Mesenteric fat pad (tissue), 1 donor: ENCODE measurements at places on chromosomes 3 and 15. TPM values are rescaled to one million over a fixed set of nuclear protein-coding genes. Genes with fewer than 3 reads are reported as not detected.

Gene CDAN1
- 9.1 TPM for total RNA-seq

Gene SLC6A6
- 49.3 TPM for total RNA-seq

Gene HTR3E
- not detected for total RNA-seq

Gene SPINT1
- total RNA-seq, result 2.7 TPM

Gene KCNMB3
- 3.2 TPM for total RNA-seq

Gene SCN5A
- total RNA-seq, result 0.58 TPM

Gene C3orf20
- 0.16 TPM for total RNA-seq

Gene RAB43
- 33.0 TPM for total RNA-seq

- peak; percentile 9 for DNase-seq
Observed at GRCh38 chr15:99002226-99002625, 5.4 kb downstream of the PGPEP1L start.

DNA sequence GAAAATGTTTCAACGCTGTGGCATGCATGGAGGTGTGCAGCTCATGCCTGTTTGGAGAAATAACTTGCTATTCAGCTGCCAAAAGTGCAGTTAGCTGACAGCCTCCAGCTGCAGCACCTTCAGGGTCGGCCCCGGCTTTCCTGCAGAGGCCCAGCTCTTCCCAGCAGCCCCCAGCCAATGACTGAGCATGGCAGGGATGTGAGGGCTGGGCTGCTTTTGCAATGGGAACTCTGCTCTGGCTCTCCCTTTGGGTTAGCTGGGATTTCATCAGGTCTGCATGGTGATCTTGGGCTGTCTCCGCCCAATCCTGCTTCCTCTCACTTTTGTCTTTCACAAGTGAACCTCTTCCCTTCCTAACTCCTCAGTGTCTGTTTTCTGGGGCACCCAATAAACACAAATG, 396.6 kb downstream of the EPHB1 start:
- no peak for DNase-seq

DNA sequence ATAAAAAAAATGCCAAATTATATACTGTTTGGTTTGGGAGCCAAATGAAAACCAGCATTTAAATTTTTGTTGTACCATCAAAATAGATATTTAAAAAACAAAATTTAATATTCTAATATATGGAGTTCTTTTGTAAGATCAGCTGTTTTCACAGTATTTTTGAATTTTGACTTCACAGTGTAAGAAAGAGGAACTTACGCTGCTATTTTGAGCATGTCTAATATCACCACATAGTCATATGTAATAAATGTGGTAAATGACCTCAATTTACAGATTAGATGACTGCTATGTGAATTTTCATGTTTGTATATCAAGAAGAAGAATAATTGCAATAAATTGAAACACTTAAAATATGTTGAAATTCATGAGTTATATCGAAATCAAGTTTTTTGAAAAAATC, 189.6 kb downstream of the ARRDC4 start:
- no peak for DNase-seq

DNA sequence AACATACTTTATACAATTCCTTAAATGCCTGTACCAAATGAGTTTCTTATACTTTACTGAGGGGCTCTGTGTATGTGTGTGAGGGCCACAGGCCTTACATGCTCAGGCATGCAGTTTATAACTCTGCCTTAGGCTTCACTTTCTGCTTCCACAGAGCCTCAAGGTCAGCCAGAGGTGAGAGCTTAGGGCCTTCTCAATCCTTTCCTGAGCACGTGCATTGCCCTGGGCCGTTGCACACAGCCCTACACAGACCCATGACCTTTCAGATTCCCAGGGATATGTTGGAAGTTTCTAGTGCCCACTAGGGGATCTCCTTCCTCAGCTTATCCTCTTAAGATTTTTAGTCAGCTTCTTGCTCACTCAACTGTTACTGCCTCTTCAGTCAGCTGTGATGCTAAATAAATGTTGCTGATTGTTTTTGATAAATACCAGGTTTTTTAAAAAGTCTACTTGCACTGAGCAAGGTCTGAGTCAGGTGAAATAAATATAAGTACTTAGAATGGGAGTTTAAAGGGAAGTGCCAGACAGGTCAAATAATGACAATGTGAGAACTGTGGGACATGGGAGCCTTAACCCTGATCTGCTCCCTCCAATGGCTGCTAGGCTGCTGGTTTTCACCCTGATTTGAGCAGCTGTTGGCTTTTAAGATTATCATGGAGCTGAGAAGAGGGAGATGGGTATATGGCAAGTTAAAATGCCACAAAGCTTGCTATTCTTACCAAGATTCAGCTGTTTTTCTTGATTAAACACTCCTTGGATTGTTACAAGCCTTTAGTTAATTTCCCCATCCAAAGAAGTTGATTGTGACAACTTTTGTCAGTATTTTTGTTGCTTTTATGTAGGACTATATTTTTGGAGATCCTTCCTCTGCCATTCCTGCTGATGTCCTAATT, 169.5 kb downstream of the PLD1 start:
- DNase-seq, result no peak

- DNase-seq, result no peak
Observed at GRCh38 chr3:193560870-193561269, 6.2 kb upstream of the ATP13A4 start.

GRCh38 chr3:137335478-137335877, 377.7 kb downstream of the IL20RB start:
- DNase-seq, result no peak

GRCh38 chr3:194141415-194142155, 5.6 kb downstream of the HES1 start:
- peak; percentile 96 for DNase-seq

DNA sequence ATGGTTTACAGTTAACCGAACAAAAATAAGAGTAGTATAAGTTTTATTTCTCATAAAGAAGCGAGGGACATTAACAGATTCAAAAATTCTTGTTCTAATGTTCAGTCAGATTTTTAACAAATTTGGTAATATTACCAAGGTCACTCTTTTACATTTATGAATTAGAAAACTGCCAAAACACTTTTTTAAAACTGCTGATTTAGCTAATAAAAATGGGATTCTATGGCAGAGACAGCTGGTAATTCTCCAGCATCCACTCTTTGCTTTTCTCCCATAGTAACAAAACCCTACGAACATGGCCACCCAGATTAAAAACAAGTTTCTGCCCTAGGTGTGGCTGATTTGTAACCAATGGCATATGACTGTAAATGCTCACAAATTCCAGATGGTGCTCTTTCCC, 71.2 kb downstream of the GPR160 start:
- no peak for DNase-seq

- no peak for DNase-seq
Observed at GRCh38 chr3:182914341-182914740, 66.0 kb downstream of the DCUN1D1 start.

- no peak for DNase-seq
Observed at GRCh38 chr15:40918146-40918798, 10.9 kb upstream of the DLL4 start.

DNA sequence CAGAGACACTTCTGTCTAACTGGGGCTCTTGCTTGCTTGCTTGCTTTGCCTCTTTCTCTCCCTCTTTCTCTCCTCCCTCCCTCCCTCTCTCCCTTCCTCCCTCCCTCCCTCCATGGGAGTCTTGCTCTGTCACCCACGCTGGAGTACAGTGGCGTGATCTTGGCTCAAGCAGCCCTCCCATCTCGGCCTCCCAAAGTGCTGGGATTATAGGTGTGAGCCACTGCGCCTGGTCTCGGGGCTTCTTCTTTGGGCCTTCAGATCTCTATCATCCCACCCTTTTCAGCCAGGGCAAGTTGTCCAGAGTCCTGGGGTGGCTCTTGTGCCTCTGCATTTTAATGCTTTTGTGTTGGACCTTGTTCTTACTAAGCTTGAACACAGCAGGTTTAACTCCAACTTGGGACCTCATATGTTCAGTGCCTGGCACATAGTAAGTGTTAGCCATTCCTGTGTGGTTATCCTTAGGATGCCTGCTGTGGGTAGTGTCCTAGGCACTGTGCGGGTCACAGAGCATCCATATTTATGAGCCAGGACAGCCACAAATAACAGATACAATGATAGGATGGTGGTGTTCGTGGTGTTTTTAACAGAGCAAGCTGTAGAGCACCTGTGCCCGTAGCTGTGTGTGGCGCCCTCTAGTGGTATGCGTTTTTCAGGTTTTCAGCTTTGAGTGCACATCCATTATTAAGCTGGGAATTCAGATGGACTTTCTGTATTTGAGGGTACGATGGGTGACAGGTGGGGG, 75.1 kb downstream of the CCK start:
- DNase-seq, result no peak

GRCh38 chr3:46372492-46373359, 2.0 kb downstream of the CCR5 start:
- DNase-seq, result no peak

DNA sequence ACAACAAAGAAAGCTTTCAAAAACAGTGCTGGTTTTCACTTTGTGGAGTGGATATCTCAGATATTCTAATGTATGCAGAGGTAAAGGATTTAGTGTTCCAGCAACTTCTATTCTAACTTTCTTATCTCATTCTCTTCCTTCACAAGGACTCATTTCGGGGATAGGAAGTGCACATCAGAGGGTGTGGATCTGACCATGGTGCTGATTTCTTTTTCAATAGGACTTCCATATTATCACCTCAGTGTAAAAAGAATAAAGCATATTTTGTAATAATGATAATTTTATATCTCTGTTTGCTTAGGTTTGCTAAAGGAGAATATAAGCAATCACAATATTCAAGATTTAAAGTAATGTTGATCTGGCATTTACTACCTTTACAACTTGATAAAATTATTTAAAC, 12.5 kb upstream of the CADM2 start:
- no peak for DNase-seq

DNA sequence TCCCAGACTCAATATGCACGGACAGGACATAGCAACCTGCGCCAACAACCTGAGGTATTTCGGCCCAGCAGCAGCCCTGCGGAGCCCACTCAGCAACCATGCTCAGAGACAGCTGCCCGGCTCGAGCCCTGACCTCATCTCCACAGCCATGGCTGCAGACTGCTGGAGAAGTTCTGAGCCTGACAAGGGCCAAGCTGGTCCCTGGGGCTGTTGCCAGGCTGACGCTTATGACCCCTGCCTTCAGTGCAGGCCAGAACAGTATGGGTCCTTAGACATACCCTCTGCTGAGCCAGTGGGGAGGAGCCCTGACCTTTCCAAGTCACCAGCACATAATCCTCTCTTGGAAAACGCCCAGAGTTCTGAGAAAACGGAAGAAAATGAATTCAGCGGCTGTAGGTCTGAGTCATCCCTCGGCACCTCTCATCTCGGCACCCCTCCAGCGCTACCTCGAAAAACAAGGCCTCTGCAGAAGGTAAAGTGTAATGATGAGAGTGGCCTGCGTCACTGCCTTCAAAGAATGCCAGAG, 25.5 kb downstream of the TMEM41A start:
- DNase-seq, result no peak

- no peak for DNase-seq
Observed at GRCh38 chr15:62306851-62307504, 141.9 kb upstream of the C2CD4B start.

- no peak for DNase-seq
Observed at GRCh38 chr3:19264424-19264823, 116.1 kb downstream of the KCNH8 start.

- no peak for DNase-seq
Observed at GRCh38 chr3:71693641-71694040, 31.6 kb downstream of the EIF4E3 start.

- no peak for DNase-seq
Observed at GRCh38 chr3:198079771-198080520, 119.9 kb downstream of the LMLN start.

DNA sequence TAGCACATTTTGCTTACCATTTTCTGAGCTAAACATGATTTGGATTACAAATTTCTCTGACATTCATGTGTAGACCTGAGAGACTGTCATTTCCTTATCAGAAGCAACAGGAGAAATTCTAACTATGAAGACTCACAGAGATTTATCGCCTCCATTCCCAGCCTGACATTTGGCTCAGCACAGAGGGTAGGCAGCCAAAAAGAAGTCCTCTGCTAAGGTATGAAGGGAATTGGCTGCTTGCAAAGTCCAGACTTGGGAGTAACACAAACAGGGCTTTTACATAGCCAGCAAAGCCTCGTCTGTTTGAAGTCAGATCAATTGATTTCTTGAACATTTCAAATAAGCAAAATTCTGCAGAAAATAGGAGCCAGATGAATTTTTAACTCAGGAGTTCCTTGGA, 57.0 kb upstream of the CMSS1 start:
- no peak for DNase-seq

DNA sequence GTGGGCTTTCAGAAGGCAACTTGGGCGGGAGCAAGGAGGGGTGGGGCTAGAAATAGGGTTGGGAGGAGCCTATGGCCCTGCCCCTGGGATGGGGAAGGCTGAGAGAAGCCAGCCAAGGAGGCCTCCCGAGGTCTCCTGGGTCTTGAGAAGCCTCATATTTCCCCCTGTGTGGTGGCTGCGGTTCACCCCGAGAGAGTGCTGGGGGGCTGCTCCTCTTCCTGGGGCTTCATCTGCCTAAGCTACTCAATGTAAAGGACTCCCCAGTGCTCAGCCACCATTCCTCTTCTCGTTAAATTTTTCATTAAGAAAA, 174.3 kb downstream of the SMAD6 start:
- no peak for DNase-seq

DNA sequence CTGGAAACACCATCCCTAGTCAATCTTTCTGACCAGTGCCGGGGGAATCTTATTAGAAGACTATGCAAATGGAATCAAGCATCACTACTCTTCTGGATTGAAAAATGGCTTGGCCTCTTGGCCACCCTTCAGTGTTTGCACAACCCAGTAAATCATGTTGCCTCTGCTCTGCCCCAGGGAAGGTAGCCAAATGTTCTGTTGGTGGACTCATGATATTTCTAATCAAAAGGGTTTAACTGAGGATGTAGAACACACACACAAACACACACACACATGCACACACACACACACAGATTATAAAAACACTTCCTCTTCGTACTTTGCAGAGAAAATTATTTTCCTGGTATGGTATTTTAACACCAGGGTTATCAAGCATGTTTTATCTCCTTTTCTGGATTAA, 7.9 kb downstream of the RBP2 start:
- no peak for DNase-seq

DNA sequence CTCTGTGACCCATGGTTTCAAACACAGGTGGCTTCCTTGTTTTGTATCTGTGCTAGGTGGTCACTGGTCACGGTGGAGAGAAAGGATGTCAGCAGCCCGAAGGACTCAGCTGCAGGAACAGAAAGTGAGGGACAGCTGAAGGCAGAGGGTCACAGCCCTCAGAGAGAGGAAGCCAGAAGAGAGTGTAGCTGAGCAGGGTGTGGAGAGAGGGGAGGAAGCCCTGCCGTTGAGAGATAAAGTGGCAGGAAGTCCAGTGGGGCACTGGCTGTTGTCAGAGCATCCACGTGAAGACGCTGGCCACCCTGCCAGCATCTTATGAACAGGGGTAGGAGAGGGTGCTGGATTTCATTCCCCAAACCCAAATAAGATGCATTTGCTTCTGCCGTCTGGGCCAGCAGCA, 36.9 kb downstream of the LIMD1 start:
- no peak for DNase-seq

- DNase-seq, result peak; percentile 95
Observed at GRCh38 chr3:48472923-48473616, 26.5 kb downstream of the ATRIP start.

DNA sequence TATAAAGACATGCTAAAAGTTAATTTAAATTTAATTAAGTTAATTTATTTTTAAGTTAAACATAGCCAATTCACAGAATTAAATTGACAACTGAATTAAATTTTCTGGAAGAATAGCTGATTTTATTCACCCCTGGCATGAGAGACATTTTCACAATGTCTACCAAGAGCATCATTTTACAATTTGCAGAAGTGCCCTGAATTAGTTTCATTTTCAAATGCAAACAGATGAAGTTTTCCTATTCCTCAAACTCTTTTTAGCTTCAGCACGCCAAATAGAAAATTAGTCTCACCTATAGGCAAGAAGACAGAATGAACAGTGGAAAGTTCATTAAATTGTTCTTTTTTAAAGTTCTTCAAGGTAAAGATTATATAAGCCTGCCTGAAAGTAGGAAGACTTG, 259.3 kb downstream of the ZBBX start:
- no peak for DNase-seq

- DNase-seq, result no peak
Observed at GRCh38 chr3:115627180-115628074, 4.1 kb downstream of the GAP43 start.
